ENCODE measurements at places on chromosomes 6 and 20. TPM values are rescaled to one million over a fixed set of nuclear protein-coding genes. Genes with fewer than 3 reads are reported as not detected.

The IL17F gene
- total RNA-seq, result not detected

The MDFI gene
- total RNA-seq, result 285 TPM

The L3MBTL3 gene
- 47.9 TPM for total RNA-seq

The CD109 gene
- total RNA-seq, result 60.2 TPM

The CD24 gene
- total RNA-seq, result 796 TPM

DNA sequence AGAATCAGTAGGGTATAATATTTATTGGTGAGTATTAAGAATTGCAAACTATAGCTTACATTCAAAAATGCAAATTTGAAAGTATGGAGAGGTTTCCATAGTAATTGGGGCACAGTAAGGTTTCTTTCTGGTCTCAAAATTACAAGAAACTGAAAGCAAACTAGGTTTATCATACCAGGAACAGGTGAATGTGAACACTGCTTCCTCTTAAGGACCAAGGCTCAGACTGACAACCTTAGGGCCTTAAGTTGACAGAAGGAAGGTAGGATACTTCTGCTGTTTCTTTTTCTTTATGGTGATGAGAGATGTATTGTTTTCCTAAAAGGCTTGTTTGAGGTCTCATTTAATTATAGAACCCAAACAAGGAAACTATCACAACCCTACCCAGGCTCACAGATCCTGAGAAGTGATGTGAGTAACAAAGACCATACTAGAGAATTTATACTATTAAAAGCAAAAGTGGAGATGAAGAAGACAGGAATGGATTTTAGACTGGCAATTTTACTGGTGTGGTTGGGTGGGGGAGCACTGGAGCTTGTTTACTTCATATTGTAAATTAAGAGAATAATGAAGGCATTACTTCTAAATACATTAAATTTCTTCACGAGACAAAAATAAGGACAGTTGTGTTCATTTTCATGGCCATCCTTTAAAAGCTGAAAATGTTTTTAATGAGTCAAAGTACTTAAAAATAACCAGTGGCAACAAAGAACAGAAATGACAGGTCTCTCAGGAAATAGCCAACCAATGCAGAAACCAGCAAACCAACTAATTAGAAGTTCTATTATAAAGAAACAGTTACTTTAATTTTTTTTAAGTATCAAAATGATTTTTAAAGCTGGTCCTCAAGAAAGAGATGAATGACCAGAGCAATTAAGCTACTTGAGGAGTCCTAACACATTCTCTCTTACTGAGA, 21.3 kb downstream of the STAU1 start:
- no peak for DNase-seq

DNA sequence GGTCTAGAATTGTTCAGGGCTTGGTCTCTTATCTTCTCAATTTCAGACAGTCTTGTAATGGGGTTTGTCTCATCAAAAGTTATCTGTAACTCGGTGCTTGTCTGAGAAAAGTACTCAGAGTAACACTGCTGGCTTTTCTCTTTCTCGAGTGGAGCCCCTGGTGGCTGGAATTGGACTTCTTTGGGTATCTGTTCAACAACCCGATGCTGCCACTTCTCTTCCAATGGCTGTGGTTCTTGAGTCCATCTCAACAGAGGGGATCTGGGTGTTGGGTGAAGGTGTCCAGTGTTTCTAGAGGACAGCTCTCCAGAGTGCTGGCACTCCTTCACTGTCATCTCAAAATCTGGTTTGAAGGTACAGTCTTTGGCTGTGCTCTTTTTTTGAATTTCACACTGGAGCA, 24.6 kb downstream of the DST start:
- no peak for DNase-seq

GRCh38 chr6:126143761-126144251, 157.5 kb downstream of the TRMT11 start:
- DNase-seq, result no peak

- DNase-seq, result peak; percentile 62
These were observed 141.5 kb downstream of the ANKRD60 start for GRCh38 chr20:58086763-58087561.

DNA sequence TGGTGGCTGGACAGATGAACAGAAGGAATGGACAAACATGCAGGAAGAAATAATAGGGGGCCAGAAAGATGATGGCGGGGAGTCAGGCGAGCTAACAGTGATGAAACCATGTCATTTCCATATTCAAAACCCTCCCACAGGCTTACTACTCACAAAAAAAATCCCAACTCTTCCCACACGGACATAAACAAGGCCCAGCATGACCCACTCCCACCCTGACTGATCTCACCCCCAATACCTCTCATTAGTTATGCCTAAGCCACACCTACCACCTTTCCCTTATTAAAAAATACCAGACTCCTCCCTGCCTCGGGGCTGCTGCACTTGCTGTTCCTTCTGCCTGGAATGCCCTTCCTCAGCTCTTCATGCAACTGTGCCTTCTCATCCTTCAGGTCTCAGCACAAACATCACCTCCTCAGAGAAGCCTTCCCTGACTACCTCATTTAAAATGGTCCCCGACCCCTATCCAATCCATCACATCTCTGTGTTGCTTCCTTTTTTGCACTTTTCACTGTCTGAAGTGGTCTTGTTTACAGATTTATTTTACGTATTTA, 145.8 kb downstream of the PREX1 start:
- no peak for DNase-seq

DNA sequence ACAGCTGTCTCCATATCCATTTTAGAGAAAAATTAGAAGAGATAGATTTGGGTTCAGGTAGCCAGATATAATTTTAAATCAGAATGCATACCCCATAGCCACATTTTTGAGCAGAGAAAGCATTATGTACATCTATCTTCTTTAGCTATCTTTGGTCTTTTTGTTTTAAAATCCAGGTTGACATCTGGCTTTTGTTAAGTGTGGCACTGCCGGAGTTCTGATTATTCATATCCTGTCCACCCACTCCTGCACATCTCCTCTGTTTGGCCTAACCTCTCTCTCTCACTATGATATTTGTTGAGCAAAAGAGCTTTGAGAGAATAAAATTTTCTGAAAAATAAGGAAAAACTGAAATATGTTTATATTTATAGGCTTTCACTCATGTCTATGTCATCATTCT, 189.7 kb downstream of the PACRG start:
- no peak for DNase-seq

- no peak for DNase-seq
These were observed 79.6 kb downstream of the CEP57L1 start for GRCh38 chr6:109174916-109175315.

DNA sequence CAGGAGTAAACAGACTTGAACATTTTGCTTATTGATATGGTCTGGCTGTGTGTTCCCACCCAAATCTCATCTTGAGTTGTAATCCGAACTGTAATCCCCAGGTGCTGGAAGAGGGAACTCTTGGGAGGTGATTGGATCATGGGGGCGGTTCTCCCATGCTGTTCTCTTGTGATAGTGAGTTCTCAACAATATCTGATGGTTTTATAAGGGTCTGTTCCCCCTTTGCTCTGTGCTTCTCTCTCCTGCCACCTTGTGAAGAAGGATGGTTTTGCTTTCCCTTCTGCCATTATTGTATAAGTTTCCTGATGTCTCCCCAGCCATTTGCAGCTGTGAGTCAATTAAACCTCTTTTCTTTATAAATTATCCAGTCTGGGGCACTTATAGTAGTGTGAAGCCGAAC, 40.0 kb downstream of the MYLIP start:
- peak; percentile 26 for DNase-seq

GRCh38 chr6:21103626-21104224, 489.8 kb upstream of the SOX4 start:
- DNase-seq, result no peak

GRCh38 chr6:112321941-112322424, 25.1 kb upstream of the RFPL4B start:
- DNase-seq, result no peak

DNA sequence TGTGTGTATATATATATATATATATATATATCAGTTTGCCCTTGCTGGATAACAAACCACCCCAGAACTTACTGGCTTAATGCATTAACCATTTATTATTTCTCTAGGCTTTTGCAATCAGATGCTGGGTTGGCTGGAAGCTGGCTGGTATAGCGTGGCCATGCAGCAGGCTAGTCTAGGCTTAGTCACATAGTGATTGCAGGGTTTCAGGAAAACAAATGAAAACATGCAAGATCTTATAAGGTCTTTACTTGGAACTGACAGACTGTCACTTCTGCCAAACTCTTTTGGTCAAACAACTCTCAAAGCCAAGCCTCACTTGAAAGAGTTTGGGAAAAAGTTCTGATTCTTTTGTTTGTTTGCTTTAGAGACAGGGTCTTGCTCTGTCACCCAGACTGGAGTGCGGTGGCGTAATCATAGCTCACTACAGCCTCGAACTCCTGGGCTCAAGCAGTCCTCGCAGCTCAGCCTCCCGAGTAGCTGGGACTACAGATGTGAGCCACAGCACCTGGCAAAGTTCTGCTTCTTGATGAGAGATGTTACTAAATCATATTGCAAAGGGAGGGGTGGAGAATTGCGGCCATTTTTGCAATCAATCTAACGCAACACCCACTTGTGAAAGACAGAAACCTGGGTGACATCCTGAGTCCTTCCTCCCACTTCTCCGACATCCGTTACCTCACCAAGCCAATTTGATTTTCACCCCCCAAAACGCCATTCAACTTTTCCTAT, 74.6 kb upstream of the RNF24 start:
- DNase-seq, result no peak

GRCh38 chr6:268394-268935, 23.8 kb upstream of the DUSP22 start:
- DNase-seq, result no peak

GRCh38 chr20:45347936-45348778, at the start of gene SDC4:
Gene SDC4, minus strand, starts transcription at chr20:45348424. Its CDS starts 40 bp downstream, at chr20:45348384.
- no peak for DNase-seq

DNA sequence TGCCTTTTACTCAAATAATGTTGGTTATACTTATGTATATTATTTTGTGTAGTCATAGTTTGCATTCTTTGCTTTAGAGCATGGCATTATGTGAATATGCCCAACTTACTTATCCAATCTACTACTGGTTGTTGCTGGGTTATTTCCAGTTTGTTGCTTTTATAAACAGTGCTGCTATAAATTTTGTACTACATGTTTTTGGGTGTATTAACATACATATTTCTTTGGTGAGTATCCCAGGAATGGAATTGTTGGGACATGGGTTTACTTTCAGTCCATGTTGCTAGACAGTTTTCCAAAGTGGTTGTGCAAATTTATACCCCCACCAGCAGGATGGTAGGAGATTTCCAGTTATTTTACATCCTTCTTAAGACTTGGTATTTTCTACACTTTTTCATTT, 157.1 kb upstream of the THEMIS start:
- no peak for DNase-seq
